Naive thymus-derived CD4-positive, alpha-beta T cell (primary cell): ENCODE measurements at places on chromosomes 3 and 15. TPM values are rescaled to one million over a fixed set of nuclear protein-coding genes. Genes with fewer than 3 reads are reported as not detected.

DNA sequence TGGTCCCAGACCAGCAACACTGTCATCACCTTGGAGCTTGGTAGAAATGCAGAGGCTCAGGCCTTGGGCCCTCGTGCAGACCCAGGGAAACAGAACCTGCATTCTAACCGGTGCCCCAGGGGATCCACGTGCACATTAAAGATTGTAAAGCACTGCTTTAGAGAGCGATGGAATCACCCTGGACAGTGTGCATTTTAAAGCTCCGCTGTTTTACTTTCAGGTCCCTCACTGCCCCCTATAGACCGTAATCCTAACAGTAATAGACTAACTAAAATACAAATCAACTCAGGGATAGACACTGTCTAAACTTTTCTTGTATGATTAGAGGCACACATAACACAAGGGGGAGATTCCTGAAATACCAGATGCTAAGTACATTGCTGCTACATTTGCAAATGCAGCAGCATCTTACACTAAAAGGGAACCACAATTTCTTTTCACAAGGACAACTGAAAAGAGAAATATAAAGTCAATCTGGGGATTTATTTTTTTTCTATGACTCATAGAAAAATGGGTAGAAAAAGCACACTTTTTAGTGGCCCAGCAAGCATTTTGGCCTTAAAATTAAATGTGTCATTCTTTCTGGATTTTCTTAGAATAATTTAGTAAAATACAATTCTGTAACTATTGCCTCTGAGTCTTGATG is 10.5 kb upstream of the SH3GL3 start:
- DNase-seq: no peak

DNA sequence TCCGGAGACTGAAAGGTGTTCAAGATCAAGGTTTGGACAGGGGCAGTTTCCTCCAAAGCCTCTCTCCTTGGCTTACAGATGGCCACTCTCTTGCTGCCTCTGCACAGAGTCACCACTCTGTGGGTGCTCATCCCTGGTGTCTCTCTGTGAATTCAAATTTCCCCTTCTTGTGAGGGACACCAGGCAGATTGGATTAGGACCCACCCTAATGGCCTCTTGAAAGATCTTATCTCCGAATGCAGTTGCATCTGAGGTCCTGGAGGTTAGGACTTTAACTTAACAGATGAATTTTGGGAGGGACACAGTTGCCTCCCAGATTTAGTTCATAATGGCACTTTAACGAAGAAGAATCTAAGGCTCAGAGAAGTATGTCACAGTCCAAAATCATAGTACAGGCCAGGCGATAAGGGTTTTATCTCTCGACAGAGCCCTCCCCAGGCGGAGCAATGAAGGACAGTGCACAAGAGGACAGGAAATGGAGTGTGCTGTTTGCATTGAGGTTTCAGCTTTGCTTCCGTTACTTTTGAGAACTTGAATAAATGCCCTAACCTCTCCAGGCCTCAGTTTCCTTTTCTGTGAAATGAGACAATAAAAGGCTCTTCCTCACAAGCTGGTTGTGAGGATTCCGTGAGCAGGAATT is 38.9 kb upstream of the KIF23 start:
- DNase-seq: no peak

- no peak for DNase-seq
Measured at GRCh38 chr3:7263347-7264195, 402.7 kb downstream of the GRM7 start.

Gene HESX1
- 0.48 TPM in 1 of 2 replicates, not detected in the other for total RNA-seq

Gene DNAH12
- total RNA-seq: 0.05 and 0.20 TPM in 2 replicates

DNA sequence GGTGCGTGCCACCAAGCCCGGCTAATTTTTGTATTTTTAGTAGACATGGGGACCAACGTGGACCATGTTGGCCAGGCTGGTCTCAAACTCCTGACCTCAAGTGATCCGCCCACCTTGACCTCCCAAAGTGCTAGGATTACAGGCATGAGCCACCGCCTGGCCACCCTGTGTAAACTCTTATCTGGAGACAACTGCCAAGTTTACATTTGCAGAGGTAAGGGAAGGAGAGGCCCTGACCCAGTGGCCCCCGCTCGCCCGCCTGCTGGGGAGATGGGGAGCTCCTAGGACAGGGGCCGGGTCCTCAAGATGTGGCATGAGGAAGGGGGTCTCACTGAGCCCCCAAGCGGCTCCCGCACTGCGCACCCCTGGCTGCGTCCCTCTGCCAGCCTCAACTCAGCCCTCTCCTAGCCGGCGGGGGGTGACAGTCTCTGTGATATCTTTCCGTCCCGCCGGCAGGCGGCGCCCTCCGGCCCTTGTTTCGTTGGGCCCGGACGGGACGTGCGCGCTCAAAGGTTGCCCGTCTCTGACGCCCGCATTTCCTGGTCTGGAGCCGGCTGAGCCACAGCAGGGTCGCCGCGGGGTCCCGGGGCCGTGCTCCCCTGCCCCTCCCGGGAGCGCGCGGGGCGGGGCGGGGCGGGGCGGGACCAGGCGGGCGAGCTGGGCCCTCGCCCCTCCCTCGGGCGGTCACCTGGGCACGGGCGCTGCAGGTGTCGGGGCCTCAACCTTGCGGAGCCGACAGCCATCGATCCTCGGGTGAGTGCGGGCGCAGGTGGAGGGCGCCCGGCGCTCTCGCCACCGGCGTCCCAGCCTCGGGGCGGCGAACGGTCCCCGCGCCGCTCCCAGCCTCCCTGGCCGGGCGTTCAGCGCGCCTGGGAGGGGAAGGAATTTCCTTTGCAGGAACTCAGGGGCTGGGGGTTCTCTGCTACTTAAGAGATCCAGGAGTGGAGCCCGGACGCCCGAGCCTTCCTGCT is at the start of gene GPR160:
Gene GPR160 (plus strand): TSS at position 533 of the 971 bp plus-strand sequence. CDS start 45,978 bp downstream, outside the sequence.
- DNase-seq: peak; percentile 79

GRCh38 chr15:67002368-67002767 is 63.0 kb upstream of the SMAD3 start:
- no peak for DNase-seq

- DNase-seq: no peak
Measured at GRCh38 chr3:23198801-23199200, 4.3 kb upstream of the UBE2E2 start.

GRCh38 chr15:90939756-90940155 is 4.7 kb downstream of the UNC45A start:
- no peak for DNase-seq

- DNase-seq: no peak
Measured at GRCh38 chr3:140844072-140844471, 97.6 kb upstream of the SLC25A36 start.

Gene ZNF501
- 2.6 and 2.7 TPM in 2 replicates for total RNA-seq

GRCh38 chr3:186219211-186219638 is 110.3 kb upstream of the ETV5 start:
- no peak for DNase-seq

Gene CAND2
- total RNA-seq: 4.3 TPM

Gene GPR27
- not detected for total RNA-seq

Gene BMF
- total RNA-seq: 11.4 TPM

DNA sequence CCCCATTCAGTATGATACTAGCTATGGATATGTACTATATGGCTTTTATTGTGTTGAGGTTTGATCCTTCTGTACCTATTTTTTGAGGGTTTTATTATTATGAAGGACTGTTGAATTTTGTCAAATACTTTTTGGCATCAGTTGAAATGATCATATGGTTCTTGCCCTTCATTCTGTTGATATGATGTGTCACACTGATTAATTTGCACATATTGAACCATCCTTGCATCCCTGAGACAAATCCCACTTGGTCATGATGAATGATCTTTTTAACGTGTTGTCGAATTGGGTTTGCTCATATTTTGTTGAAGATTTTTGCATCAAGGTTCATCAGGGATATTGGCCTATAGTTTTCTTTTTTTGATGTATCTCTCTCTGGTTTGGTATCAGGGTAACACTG is 61.0 kb downstream of the RASA2 start:
- no peak for DNase-seq

DNA sequence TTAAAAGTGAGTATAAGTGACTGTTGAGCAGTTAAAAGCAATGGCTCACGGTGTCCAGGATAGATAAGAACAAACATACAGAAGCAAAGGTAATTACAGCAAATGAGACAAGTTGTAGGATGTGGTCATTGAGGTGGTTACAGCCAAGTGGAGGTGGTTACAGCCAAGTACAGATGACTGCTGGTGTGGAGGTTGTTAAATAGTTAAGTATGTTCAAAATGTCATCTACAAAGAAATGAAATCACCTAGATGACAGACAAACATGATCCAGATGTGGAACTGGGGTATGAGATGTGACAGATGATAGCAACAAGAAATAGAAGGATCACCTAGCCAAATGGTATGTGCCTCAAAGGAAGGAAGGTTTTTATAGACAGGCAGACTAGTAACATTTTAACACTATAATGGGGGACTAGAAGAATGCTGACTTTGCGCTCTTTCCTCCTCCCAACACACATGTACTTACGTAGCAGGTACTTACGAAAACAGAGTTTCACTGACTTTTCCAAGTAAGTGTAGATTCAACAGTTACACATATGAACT is 6.8 kb upstream of the ANKRD28 start:
- no peak for DNase-seq

DNA sequence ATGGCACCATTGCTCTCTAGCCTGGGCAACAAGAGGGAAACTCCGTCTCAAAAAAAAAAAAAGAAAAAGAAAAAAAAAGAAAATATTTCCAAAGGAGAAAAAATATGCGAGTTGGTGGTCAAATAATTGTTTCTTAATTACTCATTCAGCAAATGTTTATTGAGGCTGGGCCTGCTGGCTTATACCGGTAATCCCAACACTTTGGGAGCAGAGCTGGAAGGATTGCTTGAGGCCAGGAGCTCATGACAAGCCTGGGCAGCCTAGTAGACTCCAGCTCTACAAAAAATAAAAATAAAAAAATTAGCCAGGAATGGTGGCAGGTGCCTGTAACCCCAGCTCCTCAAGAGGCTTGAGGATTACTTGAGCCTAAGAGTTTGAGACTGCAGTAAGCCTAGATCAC is 4.1 kb downstream of the KNL1 start:
- no peak for DNase-seq

Gene CHRM5
- total RNA-seq: not detected in 2 replicates

DNA sequence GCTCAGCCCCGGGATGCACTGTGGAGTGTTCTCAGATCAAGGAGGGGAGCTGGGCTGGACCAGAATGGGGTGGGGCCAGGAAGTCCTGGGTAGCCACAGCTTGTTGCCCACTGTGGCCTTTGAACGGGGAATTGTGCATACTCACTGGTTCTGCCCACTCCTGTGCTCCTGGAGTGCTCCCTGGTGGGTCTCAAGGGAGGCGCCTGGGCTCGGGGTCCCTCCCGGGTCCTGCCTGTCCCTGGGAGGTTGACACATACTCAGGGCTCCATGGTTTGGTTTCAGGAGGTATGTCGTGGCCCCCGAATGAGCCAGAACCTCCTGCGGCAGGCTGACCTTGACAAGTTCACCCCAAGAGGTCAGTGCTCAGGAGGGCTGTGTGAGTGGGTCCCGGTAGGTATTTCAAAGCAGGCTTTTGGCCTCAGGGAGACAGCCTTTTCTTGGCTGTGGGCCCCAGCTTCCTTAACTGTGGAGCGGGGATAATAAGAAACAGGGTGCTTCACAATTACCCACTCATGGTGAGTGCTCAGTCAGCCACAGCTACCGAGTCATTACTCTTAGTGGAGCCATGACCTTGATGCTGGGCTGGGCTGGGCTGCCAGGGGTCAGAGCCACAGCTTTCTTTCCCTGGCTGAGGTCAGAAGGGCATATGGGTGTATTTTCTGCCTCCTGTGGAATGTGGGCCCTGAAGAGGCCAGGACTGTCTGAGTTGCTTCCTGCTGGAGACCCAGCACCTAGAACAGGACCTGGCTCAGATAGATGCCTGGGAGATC is 7.6 kb downstream of the DNAH1 start:
- DNase-seq: no peak

DNA sequence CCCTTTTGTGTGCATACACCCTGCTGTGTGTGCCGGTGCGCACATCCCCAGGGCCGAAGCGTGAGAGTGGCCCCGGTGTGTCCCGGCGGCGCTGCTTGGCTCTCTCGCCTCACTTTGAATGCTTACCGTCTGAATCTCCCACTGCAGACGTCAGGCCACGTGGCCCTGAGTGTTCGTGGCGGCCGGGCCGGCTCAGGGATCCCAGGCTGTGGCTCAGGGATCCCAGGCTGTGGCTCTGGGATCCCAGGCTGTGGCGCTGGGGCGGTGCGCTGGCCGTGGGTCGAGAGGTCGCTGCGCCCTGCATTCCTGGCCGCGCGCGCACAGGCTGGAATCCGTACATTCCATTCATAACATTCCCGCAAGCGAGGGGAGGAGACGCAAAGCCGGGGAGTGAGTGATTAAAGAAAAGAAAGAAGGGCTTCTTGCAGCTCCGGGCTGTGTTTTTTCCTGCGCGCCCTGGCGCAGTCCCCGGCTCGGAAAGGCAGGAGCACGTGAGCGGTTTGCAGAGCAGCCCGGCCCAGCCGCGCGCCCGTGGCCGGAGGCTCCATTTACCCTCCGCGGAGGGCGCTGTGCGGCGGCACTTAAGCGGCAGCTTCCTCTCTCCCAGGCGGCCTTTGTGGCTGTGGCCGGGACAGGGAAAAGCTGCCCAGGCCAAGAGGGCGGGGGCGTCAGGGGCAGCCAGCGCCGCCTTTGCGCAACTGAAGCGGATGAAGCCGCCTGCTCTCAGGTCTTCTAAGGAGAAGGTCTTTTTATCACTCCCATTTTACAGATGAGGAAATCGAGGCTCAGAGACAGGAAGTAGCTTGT is 87.0 kb upstream of the ALDH1L1 start:
- DNase-seq: no peak

Gene MME
- total RNA-seq: 0.54 TPM

Gene RAD51
- 1.4 TPM for total RNA-seq

- peak; percentile 62 for DNase-seq
Measured at GRCh38 chr3:184259878-184260723, 1.3 kb downstream of the CAMK2N2 start.

DNA sequence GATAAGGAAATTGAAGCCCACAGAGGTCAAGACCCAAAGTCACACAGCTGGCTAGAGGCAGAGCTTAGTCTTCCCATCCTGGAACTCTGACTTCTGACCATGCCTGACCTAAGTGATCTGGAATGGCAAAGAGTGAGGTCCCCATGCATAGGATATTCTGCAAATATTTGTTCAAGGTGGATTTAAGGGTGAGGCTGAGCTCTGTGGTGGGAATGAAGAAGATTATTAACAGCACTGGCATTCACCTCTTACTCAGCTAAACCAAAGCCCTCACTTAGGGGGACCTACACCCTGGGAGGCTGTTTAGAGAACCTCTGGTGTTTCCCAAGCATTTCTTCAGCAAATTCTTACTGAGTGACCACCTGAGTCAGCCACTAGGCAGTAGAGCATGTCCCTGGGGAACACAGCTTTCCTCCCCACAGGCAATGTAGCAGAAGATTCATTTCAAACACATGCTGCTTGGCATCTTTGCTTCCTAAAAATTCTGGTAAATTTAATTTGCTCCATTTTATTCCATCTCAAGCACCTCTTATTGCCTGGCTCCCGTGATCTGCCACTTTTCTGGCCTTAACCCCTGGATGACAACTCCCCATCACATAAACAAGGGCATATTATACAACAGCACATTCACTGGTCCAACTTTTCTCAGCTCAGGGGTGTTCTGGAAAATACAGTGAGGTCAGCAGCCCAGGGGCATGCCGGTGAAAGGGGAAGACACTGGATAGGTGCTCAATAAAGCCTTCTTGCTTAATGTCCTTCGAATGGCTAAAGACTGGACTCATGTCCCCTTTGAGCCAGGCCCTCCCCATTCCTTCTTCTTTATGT is 176.0 kb downstream of the ABHD5 start:
- no peak for DNase-seq
